ENCODE measurements at places on chromosomes 12 and 14.
A peak's percentile ranks its signal among the peaks of the same experiment; 100 is the strongest.

- no peak for DNase-seq
Observed at GRCh38 chr12:132161036-132161781, 17.0 kb downstream of the NOC4L start.

- DNase-seq = no peak
Observed at GRCh38 chr12:19245106-19245505, 115.6 kb downstream of the PLEKHA5 start.

DNA sequence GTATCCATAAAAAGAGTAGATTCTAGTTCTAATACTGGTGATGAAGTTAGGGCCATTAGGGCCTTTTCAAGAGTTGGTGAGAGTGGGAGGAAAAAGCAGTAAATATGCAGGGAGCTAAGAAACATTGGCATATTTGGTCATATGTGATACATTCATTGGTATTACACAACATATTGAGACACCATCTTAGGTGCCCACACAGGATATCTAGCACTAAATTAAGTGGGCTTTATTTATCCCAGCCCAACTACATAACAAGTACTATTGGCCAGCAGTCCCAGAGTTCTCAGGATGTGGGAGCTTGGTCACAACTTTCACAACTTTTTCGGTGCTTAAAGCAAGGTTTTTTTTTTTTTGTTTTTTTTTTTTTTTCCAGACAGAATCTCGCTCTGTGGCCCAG, 2.0 kb upstream of the ING4 start:
- DNase-seq = no peak

DNA sequence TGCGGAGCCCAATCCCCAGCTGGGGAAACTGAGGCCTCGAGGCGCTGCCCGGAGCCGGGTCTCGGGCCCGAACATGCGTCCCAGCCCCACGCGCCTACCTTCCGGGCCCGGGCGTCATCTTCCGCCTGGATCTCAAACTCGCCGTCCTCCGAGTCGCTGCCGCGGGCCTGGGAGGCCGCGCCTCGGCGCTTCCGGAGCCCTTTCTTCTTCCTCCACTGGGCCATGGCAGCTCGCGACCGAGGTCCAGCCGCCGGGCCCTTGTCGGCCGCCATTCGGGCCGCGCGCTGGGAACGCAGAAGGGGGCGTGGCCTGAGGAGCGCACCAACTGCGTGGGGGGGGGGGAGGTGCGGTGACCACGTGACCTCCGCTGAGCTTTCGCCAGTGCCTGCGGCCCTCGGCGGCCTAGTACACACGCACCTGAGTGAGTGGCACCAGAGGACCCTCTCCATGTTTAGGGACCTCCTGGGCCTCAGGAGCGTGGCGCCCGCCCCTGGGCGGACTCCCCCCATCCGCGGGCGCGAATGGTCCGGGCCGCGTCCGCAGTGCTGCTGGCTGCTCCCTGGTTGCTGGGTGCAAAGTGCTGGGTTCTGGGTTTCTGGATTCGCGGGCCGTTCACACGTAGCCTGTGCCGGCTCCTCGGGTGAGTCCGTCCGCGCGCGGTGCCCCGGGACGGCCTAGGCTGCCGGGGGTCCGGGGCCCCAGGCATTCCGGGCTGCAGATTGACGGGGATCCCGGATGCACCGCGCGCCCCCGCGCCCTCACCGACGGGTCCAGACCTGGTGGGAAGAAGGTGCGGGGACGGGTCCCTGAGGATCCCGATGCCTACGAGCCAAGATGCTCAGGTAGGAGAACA, at the start of the genes DDX54 and RITA1:
Gene DDX54 (minus strand): TSS at position 299 of the 853 bp plus-strand sequence. CDS start 27 bp downstream, at position 272.
Gene RITA1 (plus strand): TSS at position 542 of the 853 bp plus-strand sequence. CDS start 1,026 bp downstream, outside the sequence.
- DNase-seq = peak; percentile 74

GRCh38 chr14:66046591-66046990, 439.6 kb upstream of the CCDC196 start:
- DNase-seq = no peak

DNA sequence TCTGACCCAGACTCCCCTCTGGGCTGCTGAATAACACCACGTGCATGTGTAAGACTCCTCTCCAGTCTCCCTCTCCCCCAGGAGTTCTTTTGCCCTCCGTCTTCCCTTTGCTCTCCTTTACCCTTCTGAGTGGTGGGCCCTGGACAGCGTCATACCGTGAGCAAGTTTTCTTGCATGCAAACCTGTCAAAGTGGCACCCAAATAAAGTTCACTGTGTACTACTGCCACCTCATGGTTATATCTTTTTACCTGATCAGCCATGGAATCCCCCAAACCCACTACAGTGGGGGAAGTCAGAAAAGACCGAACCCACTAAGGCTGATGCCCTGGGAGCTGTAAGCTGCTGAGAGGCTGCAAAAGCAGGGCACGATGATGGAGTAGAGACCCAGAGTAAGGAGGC, 131.1 kb upstream of the VRK1 start:
- no peak for DNase-seq

DNA sequence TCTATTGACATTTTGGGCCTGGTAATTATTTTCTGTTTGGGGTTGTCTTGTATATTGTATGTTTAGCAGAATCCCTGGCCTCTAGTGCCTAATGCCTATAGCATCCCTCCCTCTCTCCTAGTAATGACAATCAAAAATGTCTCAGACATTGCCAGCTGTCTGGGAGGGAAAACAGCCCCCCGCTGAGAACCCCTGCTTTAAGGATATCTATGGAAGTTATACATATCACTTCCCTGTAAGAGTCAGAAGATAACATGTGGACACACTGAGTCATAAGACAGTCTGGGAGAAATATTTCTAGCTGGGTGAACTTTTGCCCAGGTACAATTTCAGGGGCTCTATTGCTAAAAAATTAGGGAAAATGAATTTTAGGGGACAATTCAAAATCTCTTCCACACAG, 255.0 kb downstream of the PAWR start:
- DNase-seq = no peak

DNA sequence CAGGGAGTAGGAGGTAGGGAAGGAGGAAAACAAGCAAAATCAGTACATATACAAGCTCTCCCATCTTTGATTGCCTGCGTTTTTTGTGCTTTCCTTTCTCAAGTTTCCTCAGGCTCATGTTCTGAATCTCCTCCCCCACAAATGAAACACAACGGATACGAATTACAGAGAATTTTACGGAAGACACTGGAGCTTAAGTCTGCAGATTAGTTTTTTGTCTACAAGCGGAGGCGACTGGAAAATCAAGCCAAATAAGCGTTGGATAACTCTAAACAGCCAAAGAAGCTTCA, 612 bp downstream of the WBP11 start:
- DNase-seq = no peak

DNA sequence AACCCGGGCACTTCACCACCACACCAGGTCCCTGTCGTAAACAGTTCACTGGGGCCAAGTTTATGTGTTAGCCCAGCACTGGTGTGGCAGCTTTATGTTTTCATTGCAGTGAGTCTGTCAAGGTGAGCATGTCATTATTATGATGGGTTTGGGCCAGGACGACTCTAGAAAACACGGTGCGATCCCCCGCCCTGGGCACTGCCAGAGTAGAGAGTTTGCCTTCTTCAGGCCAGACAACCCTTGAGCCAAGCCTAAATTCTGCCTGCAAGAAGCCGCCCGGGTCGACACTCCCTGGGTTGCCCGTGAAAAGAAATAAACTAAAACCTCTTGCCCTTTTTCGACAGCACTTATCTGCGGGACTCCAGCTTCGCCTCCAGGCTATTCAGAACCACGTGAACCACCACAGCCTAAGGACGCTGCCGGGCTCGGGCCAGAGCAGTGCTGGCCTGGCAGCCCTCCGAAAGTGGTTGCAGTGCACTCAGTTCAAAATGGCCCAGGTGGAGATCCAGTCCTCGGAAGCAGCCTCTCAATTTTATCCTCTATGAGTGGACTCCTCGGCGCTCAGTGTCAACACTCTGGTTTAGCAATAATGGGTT, 81.8 kb downstream of the PRIMA1 start:
- DNase-seq = no peak

DNA sequence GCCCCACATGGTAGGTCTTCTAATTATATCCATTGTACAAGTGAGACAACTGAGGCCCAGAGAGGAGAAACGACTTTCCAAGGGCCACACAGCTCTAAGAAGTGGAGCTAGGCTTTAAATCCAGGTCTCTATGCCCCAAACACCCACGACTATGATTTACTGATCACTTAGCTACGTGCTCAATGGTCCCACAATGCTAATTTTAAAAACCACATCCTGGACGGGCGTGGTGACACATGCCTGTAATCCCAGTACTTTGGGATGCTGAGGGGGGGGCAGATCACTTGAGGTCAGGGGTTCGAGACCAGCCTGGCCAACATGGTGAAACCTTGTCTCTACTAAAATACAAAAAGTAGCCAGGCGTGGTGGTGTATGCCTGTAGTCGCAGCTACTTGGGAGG, 8.4 kb upstream of the MLEC start:
- DNase-seq = no peak

DNA sequence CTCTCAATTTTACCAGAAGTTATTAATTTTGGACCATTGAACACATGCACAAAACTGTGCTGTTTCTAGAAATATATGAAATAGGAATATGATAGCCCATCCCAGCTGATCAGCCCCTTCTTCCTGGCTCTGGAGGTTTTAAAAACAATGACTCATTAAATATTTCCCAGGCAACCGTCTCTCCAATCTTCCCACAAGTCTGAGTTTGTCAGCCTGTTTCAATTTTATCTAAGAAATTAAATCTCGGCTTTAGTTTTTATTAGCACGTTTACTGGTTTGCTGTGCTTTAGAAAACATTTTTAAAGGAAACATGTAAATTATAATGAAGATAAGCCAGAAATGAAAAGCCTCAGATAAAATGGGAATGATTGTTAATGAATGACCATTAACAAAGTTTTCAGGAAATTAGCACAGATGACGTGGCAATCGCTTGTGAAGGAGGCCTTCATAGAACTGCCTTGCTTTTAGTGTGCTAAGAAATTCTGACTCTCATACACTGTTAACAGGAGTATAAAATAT, 89.3 kb upstream of the RAP1B start:
- DNase-seq = no peak

- no peak for DNase-seq
Observed at GRCh38 chr12:71888521-71888920, 49.0 kb downstream of the TBC1D15 start.

- peak; percentile 73 for DNase-seq
Observed at GRCh38 chr12:32025906-32026305, 66.7 kb downstream of the RESF1 start.

DNA sequence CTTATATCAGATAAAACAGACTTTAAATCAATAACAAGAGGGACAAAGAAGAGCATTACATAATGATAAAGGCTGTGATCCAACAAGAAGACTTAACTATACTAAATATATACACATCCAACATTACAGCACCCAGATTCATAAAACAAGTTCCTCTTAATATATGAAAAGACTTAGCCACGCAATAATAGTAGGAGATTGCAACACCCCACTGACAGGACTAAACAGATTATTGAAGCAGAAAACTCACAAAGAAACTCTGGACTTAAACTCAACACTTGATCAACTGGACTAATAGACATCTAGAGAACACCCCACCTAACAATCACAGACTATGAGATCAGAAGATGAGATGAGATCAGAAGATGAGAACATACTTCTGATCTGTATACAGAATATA, 5.7 kb upstream of the CLEC14A start:
- DNase-seq = no peak

DNA sequence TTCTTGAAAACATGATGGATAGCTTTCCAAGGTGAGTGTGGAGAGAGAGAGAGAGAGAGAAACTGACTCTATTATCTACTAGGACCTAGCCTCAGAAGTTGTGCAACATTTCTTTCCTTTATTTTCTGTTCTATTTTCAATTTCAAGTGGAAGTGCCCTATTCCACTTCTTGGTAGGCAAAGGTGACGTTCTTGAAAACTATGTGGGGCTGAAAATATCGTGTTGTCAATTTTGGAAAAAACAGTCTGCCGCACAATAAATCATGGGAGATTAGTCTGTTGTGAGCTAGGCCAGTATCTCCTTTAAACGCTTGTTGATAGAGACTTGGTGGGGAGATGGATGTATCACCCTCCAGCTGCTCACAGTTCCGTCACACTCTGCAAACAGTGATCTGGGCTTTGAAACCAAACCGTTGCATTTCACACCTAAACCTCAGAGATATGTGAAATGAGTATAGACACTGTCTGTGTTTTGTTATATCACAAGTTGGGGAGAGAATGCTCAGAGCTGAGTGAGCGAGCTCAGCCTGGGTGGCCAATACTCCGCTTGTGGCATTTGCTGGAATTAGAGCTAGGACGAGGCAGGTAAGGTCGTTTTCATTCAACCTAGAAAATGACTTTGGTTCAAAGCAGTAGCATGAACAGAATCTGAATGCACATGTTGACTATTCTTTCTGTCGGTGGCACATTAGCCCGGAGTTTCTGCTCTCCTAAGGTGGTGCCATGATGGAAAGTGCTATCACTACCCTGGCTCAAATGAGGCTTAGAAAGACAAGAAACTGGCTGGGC, 75.1 kb upstream of the ST8SIA1 start:
- DNase-seq = peak; percentile 25

DNA sequence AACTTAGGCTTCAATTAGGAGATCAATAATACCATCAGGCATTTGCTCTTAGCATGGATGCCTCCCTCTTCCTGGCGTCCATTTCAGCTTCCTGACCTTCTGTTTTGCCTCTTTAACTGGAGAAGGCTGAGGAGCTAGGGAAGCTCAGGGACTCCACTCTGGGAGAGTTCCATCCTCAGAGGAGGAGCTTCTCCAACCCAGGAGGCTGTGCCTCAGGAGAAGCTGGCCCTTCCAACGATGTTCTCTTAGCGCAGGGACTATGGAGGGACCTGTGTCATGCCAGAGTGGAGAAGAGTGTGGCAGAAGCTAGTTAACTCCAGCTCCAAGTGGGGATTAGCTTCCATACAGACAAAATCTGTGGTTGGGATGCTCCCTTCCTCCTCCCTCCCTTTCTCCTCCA, 58.0 kb downstream of the KCNA5 start:
- no peak for DNase-seq

GRCh38 chr12:81866081-81866480, 106.9 kb upstream of the PPFIA2 start:
- no peak for DNase-seq

GRCh38 chr12:124848621-124849380, 14.9 kb downstream of the SCARB1 start:
- DNase-seq = no peak

DNA sequence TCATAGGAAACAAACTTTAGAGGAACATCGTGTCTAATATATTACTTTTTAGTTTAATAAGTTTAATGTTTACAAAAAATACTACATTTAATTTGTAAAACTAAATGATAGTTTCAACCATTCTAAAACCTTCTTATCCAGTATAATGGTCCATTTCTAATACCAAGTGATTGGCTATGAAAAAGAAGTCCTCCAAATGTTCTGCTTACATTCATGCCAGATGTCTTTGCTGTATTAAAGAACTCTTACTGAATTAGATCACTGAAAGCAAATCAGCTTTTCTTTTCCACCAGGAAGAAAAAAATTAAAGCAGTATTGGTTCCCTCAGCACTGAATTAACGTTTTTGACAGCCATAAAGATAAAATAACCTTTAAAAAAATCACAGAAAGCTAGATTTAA, 3.7 kb downstream of the NOVA1 start:
- DNase-seq = no peak

GRCh38 chr12:26128168-26128567, 3.3 kb upstream of the BHLHE41 start:
- no peak for DNase-seq

DNA sequence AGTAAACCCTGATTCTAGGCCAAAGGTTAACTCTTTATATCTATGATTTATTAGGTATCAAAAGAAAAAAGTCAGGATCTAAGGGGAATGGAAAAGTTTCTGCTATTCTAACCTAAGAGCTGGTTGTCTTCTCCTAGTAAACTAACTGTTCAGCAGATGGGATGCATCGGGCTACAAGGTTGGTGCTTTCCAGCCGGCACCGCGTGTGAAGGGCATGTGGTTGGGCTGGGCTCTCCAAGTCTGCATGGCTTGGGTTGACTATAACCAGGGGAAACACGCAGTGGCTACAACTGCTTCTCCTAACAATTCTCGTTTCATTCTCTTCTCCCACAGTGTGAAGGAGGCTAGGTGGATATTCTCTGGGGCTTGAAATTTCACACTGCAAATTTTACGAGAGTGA, 354.5 kb downstream of the APAF1 start:
- no peak for DNase-seq

All from activated CD4-positive, alpha-beta T cell treated with anti-CD3 and anti-CD28 coated beads, Interleukin-2, amount 10 ng/mL, durations not matched to agents 7 days and 5 days (primary cell).